Fibroblast of mammary gland (primary cell): ENCODE measurements at places on chromosomes 7 and 10.

GRCh38 chr10:50544857-50545429 lies 78.8 kb downstream of the SGMS1 start:
- DNase-seq, result no peak

GRCh38 chr7:150866932-150867564 lies 14.7 kb downstream of the AOC1 start:
- DNase-seq, result no peak

DNA sequence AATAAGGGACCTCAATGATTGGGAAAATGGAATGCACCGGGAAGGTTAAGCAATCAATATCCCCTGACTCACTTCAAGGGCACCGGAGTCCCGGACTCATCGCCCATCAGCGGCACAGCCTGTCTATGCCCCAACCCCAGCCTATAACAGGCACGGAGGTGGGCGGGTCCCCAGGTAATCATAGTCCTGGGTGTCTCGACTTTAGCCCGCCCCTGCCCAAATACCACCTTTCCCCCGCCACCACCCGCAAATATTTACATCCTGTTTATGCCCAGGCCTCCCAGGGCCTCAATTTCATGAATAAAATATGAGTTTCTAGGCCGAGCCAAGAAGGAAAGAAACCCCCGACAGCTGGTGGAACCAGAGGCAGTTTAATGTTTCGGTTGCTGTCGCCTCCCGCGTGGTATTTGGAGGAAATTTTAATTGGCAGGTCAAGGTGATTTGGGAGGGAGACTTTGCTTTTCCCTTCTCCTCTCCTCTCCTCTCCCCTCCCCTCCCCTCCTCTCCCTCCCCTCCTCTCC lies 15.6 kb upstream of the RFC2 start:
- DNase-seq, result peak; percentile 67

- DNase-seq, result peak; percentile 58
Measured at GRCh38 chr10:118210276-118210675, 131.8 kb downstream of the FAM204A start.

- no peak for DNase-seq
Measured at GRCh38 chr10:80148166-80148805, 15.8 kb downstream of the PLAC9 start.

- DNase-seq, result no peak
Measured at GRCh38 chr7:40965774-40966173, 737.1 kb downstream of the INHBA start.

GRCh38 chr7:266851-267840 lies 22.8 kb upstream of the FOXL3 start:
- DNase-seq, result no peak

- no peak for DNase-seq
Measured at GRCh38 chr10:9230625-9231024, 1176.1 kb downstream of the GATA3 start.

- DNase-seq, result no peak
Measured at GRCh38 chr10:104293781-104294321, 24.9 kb downstream of the GSTO2 start.

GRCh38 chr7:66055321-66055956 lies 20.2 kb upstream of the ASL start:
- peak; percentile 76 for DNase-seq

GRCh38 chr10:86700851-86701617 lies 32.7 kb downstream of the LDB3 start:
- no peak for DNase-seq

- no peak for DNase-seq
Measured at GRCh38 chr7:129122078-129122750, 22.3 kb upstream of the TSPAN33 start.

DNA sequence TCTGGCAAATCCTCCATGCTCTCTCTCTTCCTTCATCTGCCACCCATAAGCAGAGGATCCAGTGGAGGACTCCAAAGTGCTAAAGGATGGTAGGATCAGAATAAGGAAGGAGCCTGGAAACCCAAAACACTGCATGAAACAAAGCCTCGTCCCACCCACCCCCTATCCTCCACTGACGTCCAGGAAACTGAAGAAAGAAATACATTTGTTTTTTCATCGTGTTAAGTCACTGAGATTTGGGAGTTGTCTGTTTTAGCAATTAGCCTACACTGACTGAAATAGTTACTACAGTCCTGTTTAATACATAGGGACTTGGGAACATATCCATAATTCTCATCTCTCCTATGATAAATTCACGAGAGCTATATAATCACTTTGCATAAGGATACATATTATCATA lies 14.8 kb downstream of the ANXA7 start:
- DNase-seq, result no peak

DNA sequence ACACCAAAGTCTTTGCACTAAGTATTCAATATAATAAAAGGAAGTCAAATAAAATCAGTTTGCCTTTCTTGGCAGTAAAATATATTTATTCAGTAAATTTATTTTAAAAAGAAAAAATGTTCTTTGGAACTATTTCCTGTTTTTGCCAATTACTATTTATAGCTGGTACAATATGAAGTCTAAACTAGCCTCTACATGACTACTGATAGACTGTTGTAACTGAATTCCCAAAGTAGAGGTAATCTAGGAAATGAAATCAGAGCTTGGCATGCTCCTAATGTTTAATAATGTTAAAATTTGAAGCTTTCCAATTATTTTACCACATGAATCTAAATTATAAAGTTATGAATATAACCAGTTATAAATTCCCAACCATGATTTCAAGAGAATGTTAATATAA lies 385.5 kb downstream of the SEMA3D start:
- no peak for DNase-seq

- DNase-seq, result peak; percentile 98
Measured at GRCh38 chr10:69348816-69349541, 67.7 kb downstream of the TACR2 start.

GRCh38 chr10:72263613-72264241 lies 10.0 kb upstream of the DDIT4 start:
- DNase-seq, result no peak

DNA sequence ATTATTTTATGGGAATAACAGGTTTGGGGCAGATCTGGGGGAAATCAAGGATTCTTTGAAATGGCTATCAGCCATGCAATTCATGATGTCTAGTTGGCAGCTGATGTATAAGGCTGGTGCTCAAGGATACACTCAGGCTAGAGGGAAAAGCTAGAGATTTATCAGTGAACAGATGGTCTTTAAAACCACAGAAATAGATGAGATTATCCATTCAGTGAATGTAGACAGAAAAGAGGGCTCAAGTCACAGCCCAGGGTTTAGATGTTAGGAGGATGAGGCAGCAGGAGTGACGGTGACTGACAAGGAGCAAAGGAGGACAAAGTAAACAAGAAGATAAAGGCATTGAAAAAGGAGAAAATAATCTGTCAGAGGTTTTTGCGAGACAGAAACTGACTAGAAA lies 238.7 kb downstream of the CDK14 start:
- DNase-seq, result no peak

DNA sequence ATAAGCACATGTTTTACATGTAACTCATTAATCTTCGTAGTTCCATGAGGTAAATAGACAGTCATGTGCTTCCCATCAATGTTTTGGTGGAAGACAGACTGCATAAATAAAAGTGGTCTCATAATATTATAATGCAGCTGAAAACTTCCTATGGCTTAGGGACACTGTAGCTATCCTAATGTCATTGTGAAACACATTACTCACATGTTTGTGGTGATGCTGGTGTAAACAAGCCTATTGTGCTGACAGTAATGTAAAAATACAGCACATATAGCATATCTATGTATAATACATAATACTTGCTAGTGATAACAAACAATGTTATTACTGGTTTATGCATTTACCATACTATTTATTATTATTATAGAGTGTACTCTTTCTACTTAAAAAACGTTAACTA lies 37.2 kb upstream of the PLXDC2 start:
- no peak for DNase-seq
